Activated gamma-delta T cell treated with anti-CD3 and anti-CD28 coated beads, Interleukin-2, amount 50 U/mL, for 16 hours (primary cell): ENCODE measurements at places on chromosomes 5 and 9.

DNA sequence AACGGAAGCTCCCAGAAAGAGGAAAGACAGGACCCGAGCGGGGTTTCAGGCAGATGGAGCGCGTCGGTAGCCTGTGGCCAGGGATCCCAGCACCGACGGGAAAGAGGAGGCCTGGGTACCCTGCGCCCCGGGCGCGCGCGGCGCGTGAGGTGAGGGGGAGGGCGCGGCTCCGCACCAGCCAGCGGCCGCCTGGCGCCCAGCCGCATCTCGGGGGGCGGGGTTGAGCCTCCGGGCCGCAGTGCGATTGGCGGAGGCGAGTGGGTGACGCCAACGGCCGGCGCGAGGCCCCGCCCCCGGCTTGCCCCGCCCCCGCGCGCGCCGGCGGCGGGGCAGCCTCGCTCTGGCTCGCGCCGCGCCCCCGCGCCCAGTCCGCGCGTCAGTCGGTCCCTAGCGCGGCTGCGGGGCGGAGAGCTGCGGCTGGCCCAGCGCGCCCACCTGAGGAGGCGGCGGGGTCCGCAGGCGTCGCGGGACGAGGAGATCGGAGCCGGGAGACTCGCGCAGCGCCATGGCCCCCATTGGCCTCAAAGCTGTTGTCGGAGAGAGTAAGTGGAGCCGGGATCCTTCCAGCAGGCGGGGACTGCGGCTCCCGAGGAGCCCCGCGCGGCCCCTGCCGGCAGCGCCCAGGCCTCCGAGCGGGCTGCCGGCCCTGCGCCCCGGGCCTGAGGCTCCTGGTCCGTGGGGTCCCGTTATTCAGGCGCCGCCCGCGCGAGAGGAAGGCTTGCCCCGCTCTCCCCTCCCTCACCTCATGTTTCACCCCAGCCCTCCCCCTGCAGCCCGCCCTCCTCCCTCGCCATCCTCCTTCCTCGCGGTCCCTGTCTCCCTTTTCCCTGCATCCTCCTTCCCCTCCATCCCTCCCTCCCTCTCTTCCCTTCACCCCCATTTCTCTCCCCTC, at the start of gene STXBP1:
Gene STXBP1 (plus strand): TSS at position 379 of the 892 bp plus-strand sequence. CDS start 127 bp downstream, at position 506.
- peak; percentile 78 for DNase-seq

- no peak for DNase-seq
Measured at GRCh38 chr5:175246242-175246888, 197.6 kb downstream of the DRD1 start.

- no peak for DNase-seq
Measured at GRCh38 chr5:131983244-131983771, 28.1 kb downstream of the ACSL6 start.

DNA sequence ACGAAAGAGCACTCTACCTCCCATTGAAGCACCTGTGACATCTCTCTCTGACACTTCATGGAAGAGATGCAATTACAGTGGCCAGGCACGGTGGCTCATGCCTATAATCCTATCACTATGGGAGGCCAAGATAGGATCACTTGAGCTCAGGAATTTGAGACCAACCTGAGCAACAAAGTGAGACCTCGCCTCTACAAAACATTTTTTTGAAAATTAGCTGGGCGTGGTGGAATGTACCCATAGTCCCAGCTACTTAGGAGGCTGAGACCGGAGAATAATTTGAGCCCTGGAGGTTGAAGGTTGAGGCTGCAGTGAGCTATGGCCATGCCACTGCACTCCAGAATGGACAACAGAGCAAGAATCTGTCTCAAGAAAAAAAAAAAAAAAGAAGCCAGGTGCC, 45.5 kb downstream of the GLDC start:
- no peak for DNase-seq

- no peak for DNase-seq
Measured at GRCh38 chr5:82244854-82245635, 33.1 kb downstream of the RPS23 start.

DNA sequence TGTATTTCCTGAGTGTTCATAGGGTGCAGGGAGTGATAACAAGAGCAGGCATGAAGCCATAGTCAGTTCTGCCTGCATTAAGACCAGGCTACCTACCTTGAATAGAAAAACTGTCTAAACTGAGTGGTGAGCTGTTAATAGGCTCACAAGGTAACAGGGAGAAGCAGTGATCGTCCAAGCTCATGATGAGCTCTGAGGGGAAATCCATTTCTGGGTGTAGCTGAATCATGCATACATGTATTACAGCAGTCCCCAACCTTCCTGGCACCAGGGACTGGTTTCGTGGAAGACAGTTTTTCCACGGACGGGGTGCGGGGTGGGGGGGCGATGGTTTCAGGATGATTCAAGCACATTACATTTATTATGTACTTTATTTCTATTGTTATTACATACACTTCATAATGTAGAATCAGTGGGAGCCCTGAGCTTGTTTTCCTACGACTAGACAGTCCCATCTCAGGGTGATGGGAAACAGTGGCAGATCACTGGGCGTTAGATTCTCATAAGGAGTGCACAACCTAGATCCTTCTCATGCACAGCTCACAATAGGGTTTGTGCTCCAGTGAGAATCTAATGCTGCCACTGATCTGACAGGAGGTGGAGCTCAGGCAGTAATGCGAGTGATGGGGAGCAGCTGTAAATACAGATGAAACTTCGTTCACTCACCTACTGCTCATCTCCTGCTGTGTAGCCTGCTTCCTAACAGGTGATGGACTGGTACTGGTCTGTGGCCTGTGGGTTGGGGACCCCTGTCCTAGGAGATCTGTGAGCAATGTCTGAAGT, 100.0 kb upstream of the IL6ST start:
- no peak for DNase-seq

GRCh38 chr5:144308174-144308573, 137.5 kb downstream of the KCTD16 start:
- no peak for DNase-seq
